Left colon (tissue), 2 donors: ENCODE measurements at places on chromosomes 5 and 9. TPM values are rescaled to one million over a fixed set of nuclear protein-coding genes. Genes with fewer than 3 reads are reported as not detected.
A peak's percentile ranks its signal among the peaks of the same experiment; 100 is the strongest.

- DNase-seq, result no peak
These were observed 303.6 kb upstream of the ZNF608 start for GRCh38 chr5:125049721-125050702.

GRCh38 chr5:61765471-61765870 lies 433.4 kb downstream of the ZSWIM6 start:
- DNase-seq, result no peak

DNA sequence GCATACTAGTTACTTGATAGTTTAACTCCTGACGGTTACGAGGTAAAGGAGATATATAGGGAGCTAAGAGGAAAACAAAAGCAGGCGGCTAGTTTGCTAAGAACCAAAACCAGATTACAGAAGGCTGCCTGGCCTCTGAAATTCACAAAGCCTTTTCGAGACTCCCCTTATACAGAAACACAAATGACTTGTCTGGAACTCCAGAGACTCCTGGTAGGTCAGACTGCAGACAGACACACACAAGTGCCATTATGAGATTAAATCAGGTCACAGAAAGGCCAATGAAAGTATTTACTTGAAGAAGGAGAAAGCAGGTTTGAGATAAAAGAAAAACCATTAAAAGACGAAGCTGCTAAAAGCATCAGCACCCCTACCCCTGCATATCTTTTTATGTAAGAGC lies 142.5 kb upstream of the LRRTM2 start:
- DNase-seq, result no peak

SAXO1 gene
- total RNA-seq, result not detected

GRCh38 chr9:70455993-70456704 lies 41.7 kb upstream of the KLF9 start:
- peak; percentile 58 for DNase-seq

NR2F1 gene
- 4.9 TPM for total RNA-seq

GRCh38 chr9:121107029-121107428 lies 32.3 kb downstream of the CNTRL start:
- no peak for DNase-seq

DNA sequence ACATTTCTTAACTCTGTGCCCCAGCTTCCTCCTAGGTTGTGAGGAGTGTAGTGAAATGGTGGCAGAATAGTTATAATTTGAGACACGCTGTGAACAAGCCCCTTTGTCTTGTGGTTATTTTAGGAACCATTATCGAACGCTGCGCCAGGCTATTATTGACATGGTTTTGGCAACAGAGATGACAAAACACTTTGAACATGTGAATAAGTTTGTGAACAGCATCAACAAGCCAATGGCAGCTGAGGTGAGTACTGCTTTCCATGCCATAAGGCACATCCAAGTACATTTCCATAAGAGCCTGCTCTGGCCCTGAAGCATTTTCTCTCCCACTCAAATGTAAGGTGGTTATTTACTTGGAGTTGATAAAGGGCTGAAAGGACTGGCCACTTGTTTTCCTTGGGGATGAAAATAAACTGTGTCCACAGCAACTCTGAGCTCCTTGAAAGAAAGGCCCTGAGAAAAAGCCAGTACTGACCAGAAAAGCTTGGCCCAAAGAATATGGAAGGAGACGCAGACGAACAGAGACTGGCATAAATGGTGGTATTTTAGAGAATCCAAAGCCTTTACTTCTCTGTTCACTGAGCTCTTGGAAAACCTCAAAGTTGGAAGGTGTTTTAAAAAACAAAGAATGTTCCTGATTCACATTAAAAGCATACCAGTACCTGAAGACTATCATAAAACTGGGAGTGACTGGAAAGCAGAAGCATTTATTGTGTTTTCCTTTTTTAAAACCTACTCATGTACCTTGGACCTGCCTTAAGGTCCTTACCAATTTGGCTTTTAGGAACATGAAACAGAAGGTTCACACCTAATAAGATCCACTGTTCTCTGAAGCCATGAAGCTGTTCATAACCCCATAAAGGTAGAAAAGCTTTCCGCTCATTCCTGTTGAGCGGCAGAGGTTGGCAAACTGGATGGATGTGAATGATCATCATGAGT lies 72.2 kb downstream of the WDR41 start:
- DNase-seq, result no peak
